ENCODE measurements at places on chromosomes 6 and 20.

DNA sequence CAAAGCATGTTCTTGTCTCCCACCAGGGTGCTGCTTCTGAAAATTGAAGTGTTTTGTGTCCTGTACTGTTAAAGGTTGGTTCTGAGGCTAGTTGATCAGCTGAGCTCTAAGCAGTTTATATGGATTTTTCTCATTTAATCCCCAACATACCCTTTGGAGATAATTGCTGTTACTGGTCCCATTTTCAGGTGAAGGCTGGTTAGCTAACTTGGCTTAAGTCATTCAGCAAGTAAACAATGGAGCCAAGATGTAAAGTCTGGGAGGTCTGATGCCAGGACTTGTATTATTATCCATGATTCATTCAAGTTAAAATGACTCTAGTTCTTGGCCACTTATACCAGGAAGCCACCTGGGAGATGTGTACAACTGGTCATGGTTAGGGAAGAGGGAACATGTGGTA, 42.5 kb upstream of the FERMT1 start:
- no peak for DNase-seq

- peak; percentile 14 for DNase-seq
These were observed 63.9 kb downstream of the FHL5 start for GRCh38 chr6:96626759-96627364.

DNA sequence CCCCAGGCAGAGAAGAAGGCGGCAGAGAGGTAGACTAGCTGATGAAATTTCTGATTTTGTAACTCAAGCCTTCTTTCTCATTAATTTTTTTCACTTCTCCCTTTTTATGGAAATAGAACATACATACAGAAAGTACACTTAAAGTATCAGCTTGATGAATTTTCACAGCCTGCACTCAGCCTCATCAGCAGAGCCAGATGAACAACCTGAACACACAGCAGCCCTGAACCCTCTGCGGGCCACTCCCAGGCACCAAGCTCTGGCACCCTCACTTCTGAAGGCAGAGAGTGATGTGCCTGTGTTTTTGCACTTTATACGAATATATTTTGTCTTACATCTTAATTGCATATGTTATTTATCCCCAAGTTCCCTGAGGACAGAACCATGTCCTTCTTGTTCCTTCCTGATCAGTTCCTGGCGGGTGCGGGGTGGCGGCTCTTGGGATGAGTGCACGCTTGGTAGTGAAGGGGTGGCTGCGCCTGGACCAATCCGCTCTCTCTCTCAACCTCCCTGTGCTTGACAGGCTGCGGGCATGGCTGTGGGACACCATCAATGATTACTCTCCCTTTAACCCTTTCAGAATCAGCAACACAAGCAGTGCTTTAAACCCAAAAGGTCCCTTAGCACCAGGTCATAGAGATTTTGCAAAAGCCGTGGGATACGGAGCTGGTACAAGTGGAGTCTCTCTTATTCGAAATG, 34.8 kb upstream of the AFDN start:
- no peak for DNase-seq

GRCh38 chr20:34559311-34560140, 1.0 kb downstream of the MAP1LC3A start:
- no peak for DNase-seq

- DNase-seq = no peak
These were observed 51.6 kb upstream of the BMP6 start for GRCh38 chr6:7674291-7674690.

DNA sequence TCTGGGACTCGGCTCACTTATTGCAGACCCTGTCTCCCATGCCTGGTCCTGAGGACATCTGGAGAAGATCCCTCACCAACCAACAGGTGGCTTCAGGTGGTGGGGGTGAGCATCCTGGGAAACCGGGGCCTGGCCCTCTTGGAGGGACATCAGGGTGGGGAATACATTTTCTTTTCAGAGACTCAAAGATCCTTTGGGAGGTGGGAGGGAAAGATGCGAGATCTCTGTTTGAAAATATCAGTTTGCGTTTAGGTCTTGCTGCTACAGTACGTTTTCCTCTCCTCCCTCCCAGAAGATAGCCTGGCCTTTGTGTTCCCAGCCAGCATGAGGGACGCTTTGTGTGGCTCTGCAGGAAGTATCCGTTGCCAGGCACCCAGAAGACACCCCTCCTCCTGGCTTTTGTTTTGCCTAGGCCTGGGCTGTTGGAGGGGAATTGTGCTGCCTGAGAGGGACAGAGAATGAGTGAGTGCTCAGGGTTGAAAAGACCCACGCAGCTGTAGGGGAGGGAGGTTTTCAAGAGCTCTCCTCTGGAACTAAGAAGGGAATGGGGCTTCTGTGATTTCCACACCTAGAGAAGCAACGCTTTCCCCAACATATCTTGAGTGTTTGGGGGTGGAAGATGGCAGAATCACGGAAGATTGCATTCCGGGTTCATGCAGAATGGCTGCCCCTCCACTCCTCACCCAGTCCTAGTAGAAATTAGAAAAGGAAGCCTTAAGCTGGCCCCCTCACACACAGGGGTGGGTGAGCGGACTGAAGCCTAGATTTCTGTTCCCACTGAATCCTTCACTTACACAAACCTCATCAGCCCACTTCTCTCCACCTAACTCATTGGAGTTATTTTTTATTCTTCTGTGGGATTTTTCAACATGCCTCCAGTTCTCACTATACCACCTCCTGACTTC, 22.0 kb upstream of the SLC2A12 start:
- no peak for DNase-seq

GRCh38 chr6:94751641-94752329, 825.5 kb upstream of the MANEA start:
- DNase-seq = no peak

- no peak for DNase-seq
These were observed 22.3 kb downstream of the DNMT3B start for GRCh38 chr20:32784369-32785080.

- DNase-seq = peak; percentile 40
These were observed 82.2 kb upstream of the NAA20 start for GRCh38 chr20:19934792-19935491.

DNA sequence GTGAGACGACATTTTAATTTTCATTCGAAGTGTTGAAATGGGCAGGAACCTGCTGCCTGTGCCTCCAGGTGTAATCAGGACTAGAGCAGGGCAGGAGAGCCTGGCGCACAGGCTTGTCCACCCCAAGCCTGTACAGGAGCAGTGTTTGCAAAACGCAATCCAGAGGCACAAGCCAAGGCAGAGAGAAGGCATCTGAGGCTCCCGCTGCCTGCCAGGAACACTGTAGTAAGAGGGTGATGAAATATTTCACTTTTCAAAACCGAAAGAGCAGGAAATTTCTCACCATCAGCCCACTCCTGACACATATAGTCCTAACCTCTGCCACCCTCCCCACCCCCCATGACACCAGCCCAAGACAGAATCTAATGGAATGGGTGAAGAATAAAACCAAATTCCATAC, 132.5 kb downstream of the RTN4IP1 start:
- no peak for DNase-seq

GRCh38 chr6:127924440-127924839, 23.6 kb upstream of the THEMIS start:
- DNase-seq = no peak

DNA sequence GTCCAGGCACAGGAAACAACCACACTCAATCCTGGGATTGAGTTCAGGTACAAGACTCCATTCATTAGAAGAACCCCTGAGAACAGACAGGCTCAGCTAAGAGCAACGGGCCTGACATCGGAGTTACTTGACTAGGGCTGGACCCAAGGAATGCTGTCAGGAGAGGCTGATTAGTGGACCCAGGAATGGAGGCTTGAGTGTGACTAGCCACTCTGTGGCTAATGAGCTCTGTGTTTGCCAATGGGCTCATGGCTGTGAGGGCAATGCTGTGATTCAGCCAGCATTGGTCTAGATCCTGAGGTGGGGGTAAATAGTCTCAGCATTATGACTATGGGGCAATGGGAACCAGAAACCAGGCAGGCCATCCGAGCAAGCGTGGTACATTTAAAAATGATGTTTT, 71.8 kb downstream of the RIOK1 start:
- DNase-seq = no peak

DNA sequence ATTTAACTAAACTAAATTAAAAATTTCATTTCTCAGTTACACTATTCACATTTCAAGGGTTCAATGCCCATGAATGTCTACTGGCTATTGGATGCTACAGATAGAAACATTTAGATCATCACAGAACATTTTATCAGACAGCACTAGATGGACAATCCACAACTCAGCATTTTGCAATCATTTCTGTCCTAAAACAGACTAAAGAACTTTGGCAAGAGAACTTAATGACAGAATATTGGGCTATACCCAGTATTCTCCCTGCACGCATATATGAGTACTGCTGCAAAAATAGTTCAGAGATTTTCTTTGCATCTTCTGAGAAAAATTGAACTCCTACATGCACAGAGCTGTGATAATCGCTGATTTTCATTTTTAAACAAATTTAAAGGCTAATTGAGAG, 36.1 kb upstream of the FBXO30 start:
- no peak for DNase-seq

DNA sequence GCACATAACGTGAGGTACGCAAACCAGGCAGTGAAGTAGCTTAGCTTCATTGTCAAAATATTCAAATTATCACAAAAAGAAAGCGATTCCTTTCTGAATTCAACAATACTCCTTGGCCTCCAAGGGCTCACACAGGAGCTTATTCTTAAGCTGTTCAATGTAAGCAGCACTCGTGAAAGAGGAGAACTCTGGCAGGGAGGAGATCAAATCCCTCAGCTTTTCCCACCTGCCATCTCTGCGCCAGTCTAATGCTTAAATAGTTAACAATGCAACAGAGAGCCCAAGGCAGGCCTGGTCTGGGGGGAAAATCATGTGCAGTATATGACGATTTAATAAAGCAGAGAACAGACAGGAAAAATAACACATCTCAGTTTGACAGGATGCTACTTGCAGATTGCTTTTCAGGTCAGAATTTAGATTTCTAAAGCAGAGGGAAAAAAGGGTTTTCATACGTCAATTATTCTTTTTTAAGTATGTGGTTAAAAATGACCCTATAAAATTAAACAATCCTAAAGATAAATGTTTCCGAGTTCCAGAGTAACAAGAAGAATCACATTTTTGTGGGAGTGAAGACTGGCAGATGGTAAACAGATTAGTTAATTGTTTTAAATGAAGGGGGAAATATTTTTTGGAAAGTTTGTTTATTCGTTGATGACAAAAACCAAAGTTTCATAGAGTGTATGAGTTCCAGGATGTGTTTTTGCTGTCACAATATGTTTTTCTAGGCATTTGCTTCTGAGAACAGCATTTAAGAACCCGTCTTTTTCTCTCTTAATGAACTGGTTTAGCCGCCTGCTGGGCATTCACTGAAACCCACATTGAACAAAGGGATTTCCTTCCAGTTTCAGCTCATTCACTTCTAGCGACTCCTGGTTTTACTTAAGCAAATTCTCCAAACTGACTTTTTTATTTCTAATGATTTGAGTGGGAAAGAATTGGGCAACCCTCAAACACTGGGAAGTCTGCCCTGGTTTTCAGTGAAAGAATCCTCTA, 45.9 kb downstream of the PLAGL1 start:
- no peak for DNase-seq

- no peak for DNase-seq
These were observed 78.8 kb upstream of the MAP7 start for GRCh38 chr6:136628996-136629395.

GRCh38 chr6:2970753-2971419, 481 bp downstream of the SERPINB6 start:
- DNase-seq = no peak

GRCh38 chr6:24738741-24739140, 19.8 kb upstream of the C6orf62 start:
- DNase-seq = peak; percentile 89

DNA sequence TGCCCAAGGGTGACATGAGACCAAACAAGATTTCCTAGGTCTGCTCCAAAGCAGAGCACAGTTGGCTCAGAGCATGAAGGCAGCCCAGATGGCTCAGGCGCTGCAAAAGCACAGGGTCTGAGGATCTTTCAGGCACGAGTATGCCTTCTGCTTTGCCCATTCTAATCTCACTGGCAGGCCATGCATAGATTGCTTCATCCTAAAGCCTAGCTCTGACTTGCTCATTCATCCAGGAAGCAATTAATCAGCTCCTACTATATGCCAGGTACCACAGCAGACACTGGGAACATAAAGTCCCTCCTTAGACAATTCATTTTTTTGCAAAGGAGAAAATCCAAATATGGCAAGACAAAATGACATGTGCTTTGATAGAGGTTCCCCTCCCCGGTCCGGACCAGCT, 31.2 kb downstream of the GPLD1 start:
- no peak for DNase-seq

GRCh38 chr20:13455713-13456112, 183.0 kb downstream of the TASP1 start:
- no peak for DNase-seq

GRCh38 chr6:126618639-126619343, 278.9 kb downstream of the CENPW start:
- DNase-seq = no peak

GRCh38 chr6:42260396-42260888, 42.8 kb upstream of the MRPS10 start:
- peak; percentile 21 for DNase-seq

- DNase-seq = no peak
These were observed 395.9 kb downstream of the DHX35 start for GRCh38 chr20:39358052-39358451.

GRCh38 chr20:21453690-21454089, 56.4 kb upstream of the NKX2-4 start:
- DNase-seq = no peak

GRCh38 chr6:158150701-158151100, 17.4 kb downstream of the SERAC1 start:
- DNase-seq = no peak

GRCh38 chr6:11752360-11752759, 26.2 kb downstream of the ADTRP start:
- DNase-seq = no peak

DNA sequence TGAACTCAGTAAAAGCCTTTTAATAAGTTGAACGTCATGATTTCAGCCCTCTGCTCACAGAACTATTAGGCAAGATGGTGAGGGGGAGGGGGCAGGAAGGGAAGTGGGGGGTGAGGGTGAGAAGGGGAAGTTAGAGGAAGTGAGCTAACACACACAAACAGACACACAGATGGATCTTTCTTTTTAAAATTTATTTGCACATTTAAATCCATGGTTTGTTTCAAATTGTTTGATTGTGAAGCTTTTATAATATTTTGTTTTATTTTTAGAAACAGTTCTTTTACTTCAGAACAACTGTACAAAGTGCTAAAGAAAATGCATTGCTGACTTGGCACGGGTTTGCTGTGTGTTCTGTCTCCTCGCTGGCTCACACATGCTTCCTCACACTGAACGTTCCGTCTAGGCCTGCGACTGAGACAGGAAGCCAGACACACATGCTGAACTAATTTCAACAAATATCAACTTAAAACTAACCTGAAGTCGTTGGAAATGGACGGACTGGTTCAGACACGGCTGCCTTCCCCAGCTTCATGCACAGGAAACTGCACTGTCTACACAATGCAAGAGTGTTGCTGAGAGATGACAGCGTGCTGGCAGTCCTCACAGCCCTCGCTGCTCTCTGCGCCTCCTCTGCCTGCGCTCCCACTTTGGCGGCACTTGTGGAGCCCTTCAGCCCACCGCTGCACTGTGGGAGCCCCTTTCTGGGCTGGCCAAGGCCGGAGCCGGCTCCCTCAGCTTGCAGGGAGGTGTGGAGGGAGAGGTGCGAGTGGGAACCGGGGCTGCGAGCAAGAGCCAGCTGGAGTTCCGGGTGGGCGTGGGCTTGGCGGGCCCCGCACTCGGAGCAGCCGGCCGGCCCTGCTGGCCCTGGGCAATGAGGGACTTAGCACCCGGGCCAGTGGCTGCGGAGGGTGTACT, 8.1 kb upstream of the ZBP1 start:
- DNase-seq = no peak

Measured in LNCaP clone FGC (cell line).